ENCODE measurements at places on chromosomes 16 and 17.

DNA sequence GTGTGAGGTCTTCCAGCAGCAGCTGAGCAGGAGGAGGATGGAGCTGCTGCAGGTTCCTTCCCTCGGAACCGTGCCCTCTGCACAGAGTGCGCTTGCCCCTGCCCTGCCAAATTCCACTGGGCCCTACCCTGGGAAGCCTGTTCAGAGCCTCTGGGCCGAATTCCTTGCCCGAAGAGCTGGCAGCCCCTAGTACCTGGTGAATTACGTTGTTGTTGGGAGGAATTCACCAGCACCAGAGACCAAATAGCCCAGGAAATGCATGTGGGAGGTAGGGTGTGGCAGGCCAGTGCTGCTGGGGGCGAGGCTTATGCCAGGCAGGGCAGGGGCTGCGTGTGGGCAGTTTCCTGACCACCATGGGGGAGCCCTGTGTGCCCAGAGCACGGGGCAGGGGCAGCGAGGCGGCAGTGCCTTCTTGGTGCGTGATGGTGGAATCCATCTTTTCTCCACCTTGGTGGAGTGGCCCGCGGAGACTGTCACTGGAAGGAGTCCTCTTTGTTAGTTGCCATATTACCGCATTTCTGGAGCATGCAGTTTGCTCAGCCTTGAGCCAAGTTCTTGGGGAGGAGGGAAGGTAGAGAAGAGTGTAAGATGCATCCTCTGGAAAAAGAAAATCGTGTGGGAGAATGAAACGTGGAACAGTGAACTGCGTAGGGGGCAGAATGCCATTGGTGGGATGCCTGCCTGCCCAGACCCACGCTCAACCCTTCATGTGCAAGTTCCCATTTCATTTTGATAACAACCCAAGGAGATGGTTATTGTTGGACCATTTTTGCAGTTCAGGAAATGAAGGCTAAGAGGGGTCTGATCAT, 2.3 kb downstream of the MRC2 start:
- DNase-seq: no peak

- DNase-seq: no peak
These were observed 19.9 kb upstream of the ZC3H18 start for GRCh38 chr16:88550246-88550661.

DNA sequence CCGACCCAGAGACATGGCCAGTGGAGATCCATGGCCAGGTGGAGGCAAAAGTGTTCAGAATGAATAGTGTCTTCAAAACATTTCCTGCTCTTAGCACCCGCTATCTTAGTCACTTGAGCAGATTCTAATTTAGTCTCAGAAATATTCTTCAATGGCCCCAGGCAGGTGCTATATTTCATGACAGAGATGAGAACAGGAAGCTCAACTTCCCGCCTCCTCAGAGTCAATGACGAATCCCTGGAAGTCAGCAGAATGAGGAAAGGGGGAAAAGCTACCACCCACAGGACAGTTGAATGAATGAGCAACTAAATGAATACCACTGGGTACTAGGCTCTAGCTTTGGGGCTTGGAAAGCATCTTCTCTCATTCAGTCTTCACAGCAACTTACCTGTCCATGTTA, 147.2 kb downstream of the ASIC2 start:
- DNase-seq: no peak

- DNase-seq: no peak
These were observed 32.2 kb upstream of the BRD7 start for GRCh38 chr16:50400967-50401348.

DNA sequence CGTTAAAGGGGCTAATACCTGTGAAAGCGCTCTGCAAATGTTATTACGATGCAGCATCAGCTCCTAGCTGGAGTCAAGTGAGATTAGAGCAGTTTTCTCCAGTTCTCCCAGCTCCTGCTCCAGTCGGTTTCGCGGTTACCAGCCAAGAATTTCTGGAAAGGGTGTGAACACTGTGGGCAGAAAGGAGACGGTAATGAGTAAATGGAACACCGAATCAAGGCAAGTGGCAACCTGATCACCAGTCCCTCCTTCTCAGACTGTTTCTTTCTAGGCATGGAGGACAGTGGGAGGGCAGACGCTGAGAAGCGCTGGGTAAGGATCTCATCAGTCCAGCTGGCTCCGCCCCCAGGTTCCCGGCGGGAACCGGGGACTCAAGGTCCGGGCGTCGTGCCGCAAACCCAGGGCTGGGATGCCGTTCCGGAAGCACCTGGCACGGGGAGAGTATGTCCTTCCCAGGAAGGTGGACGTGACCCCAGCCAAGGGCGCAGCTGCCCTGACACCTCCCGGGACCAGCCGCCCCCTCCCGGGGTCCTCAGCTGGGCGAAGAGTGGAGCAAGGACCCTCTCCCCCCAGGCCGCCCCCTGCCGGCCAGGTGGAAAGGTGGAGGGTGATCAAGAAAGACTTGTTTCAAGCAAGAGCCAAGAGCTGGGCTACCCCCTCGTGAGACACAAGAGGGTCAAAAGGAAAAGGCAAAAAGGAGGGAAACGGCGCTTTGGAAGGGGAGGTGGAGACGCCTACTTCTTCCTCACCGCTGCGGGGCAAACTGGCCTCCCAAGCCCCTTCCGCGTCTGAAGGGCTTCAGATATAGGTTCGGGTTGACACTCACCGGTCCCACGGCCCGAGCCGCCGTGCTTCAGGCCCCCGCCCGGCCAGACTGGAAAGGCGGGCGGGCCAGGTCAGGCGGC, 481 bp downstream of the MYO19 start:
- peak; percentile 27 for DNase-seq

GRCh38 chr16:3798838-3799237, 81.5 kb upstream of the TRAP1 start:
- no peak for DNase-seq

GRCh38 chr16:23506606-23506994, 3.7 kb downstream of the GGA2 start:
- DNase-seq: no peak

DNA sequence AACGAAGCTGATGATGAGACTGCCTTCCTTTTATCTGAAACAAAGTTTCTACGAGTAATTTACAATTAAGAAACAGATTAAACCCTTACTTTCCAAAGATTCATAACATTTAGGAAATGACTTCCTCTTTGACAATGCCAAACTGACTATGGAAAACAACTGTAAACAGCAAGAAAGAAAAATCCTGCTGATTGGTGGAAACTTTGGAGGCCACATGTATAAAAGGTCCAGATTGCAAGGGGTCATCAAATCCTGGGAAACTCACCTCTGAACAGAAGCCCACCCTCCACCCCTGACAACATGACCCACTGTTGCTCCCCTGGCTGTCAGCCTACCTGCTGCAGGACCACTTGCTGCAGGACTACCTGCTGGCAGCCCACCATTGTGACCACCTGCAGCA, at the start of gene KRTAP9-6:
KRTAP9-6 (plus strand) TSS at position 301 of the 400 bp plus-strand sequence; CDS start at position 301, 0 bp downstream.
- no peak for DNase-seq

DNA sequence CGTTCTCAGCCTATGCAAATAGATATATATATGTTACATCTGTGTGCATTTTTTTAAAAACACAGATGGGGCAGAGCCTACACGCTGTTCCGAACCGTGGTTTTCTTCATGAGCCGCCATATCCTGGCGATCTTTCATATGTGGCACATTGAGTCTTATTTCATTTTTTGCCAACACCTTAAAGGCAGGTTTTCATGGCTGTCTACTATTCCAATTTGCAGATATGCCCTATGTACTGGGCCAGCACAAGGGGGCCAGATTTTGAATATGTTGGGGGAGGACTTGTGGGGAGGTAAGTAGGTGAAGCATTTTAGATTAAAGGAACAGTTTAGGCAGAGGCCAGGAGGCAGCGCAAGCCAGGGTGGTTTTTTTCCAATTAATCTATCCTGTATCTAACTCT, 16.0 kb downstream of the WFDC1 start:
- no peak for DNase-seq

- no peak for DNase-seq
These were observed 164.8 kb downstream of the SNX29 start for GRCh38 chr16:12141073-12141951.

GRCh38 chr17:80797741-80798594, 193.7 kb upstream of the CHMP6 start:
- DNase-seq: no peak

DNA sequence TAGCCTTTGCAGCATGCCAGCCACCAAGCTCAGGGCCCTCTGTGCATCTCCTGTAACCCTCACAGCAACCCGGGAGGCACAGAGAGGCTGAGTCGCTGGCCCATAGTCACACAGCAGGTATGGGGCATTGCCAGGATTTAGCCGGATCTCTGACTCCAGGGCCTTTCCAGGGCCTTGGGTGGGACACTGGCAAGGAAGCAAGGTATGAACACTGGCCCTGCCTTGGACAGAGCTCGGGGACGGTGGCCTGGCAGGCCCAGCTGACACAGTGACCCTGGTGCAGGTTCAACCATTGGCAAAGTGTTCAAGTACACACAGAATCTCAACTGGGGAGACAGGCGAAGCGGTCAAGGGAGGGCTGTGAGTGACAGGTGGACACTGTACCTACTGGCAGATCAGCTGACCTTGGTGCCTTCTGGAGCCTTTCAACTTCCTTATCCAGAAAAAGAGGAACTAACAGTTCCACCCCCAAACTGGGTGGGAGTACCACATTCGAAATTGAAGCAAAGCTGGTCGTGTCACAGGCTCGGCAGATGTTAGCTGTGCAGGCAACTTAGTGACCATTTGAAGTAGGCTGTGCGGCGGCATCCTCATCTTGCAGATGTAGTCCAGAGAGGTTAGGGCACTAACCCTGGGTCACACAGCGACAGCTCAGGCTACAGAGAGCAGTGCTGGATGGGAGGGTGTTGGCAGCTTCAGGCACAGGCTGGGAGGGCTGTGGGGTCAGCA, 287.4 kb downstream of the SEC14L1 start:
- DNase-seq: no peak

GRCh38 chr17:49341356-49341755, 20.7 kb downstream of the ZNF652 start:
- DNase-seq: no peak

DNA sequence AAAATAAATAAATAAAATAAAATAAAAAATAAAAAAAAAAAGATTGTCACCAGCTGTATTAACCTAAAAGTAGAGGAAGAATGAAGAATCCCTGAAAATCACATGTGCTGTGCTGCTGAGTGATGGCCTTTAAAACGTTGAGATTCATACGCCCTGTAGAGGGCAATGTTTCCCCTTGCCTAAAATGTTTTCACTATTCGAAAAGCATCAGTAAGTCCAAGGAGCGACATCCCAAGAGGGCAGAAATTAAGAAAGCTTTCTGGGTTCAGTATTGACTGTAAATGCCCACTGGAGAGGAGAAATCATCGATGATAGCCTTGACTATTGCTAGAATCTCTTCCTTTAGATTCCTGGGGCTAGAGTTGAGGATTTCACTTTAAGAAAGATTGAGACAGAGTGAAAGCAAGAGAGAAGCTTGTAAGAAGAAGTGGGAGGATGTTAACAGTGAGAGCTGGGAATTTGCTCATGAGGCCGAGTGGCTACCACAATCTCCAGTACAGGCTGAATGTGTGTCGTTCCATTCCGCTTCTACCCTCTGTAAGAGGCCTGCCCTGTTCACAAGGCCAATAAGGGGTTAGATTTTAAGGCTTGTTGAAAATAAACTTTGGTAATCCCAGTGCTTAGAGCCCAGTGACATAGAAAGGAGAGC, 170.8 kb upstream of the FAM20A start:
- DNase-seq: no peak

DNA sequence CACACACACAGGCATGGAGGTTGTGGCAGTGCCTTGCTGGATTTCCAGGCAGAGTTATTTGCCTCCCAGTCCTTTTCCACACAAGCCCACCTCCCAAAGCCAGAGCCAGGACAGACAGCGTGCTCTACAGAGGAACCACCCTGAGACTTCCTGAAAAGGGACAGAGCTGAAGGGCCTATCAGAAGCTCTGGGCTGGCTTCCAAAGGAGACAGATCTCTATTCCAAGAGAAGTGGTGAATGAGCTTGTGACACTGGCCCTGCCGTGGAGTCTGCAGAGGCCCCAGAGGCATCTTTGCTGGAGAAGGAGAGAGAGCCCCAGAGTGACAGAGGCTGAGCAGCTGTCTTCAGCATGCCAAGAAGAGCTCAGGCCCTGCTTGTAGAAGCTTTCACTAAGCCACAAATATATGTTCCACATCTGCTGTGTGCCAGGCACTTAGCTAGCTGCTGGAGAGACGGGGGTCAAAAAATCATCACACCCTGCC, 8.3 kb upstream of the LPCAT2 start:
- DNase-seq: no peak

GRCh38 chr17:44006598-44007345, 2.4 kb downstream of the NAGS start:
- peak; percentile 96 for DNase-seq

GRCh38 chr17:42571435-42572225, 4.7 kb downstream of the MLX start:
- DNase-seq: no peak

DNA sequence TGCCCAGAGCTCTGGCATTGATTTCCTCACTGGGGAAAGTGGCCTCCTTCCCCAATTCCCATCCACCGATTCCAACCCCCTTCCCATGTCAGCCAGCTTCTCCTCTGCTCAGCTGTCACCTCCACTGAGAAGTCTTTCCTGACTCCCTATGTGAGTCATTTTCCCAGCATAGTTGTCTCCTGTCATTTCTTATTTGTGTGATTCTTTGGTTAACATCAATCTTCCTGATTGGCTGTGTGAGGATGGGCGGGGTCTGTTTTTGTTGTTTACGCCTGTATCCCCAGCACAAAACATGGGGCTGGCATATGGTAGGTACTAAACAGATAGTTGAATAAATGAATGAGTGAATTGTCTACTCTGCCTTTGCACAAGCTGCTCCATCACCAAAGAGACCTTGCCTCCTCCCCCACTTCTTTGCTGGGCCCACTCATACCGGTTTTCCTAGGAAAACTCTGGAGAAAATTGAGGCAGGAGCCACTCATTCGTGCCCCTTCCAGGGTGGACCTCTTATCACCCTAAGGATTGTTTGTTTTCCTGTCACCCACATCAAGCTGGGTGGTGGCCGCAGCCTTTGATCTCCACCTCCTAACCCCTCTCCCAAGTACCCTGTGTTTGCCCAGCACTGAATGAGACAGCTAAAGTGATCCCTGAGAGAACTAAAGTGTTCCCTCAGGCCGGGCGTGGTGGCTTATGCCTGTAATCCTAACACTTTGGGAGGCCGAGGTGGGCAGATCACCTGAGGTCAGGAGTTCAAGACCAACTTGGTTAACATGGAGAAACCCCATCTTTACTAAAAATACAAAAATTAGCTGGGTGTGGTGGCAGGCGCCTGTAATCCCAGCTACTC, 1.2 kb upstream of the GRB7 start:
- DNase-seq: no peak

Measured in stimulated activated CD8-positive, alpha-beta memory T cell treated with anti-CD3 and anti-CD28 coated beads, Interleukin-15, amount 100 ng/mL, for 4 hours (primary cell).